MG63 (cell line): ENCODE measurements at places on chromosomes 16 and 17.
A peak's percentile ranks its signal among the peaks of the same experiment; 100 is the strongest.

- no peak for DNase-seq
Measured at GRCh38 chr17:40312893-40313667, 4.1 kb downstream of the RARA start.

- DNase-seq, result no peak
Measured at GRCh38 chr17:8108972-8109660, 9.2 kb downstream of the ALOXE3 start.

GRCh38 chr16:88681709-88682451 is 4.4 kb downstream of the SNAI3 start:
- DNase-seq, result peak; percentile 24

DNA sequence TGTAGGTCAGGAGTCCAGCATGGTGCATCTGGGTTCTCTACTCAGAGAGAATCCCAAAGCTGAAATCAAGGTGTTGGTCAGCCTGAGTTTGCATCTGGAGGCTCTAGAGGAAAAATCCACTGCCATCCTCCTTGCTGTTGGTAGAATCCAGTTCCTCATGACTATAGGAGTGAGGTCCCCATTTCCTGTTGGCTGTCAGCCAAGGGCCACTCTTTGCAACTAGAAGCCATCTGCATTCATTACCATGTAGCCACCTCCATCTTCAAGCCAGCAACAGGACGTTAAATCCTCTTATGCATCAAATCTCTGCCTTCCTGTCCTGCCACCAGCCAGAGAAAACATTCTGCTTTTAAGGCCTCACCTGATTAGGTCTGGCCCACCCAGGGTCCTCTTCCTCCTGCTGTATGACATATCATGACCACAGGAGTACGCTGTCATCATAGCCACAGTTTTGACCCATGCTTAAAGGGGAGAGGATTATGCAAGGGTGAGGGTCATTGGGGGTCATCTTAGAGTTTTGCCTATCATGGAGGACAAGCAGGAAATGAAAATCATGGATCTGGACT is 40.5 kb downstream of the DNAH9 start:
- DNase-seq, result no peak

- DNase-seq, result no peak
Measured at GRCh38 chr17:3558603-3559269, 1.1 kb upstream of the TRPV3 start.

GRCh38 chr17:9123594-9124553 is 102.6 kb downstream of the NTN1 start:
- no peak for DNase-seq

- DNase-seq, result no peak
Measured at GRCh38 chr16:81837312-81837751, 58.2 kb downstream of the PLCG2 start.

DNA sequence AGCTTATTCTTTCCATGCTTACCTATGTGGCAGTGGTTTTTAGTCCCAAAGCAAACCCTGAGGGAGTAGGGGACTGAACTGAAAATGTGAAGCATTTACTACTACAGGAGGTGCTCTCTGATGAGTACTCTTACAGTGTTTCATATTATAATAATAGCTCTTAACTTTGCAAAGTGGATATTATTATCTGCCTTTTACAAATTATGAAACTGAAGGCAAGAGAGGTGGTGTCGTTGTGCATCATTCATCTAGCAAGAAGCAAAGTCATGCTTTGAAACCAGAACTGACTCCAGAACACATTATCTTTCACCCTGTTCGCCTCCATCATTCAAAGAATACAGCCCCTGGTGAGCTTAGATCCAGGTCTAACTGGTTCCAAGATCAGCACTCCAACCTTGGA is 8.2 kb upstream of the KCNH6 start:
- no peak for DNase-seq

- no peak for DNase-seq
Measured at GRCh38 chr17:2067608-2068024, 12.7 kb downstream of the HIC1 start.

- no peak for DNase-seq
Measured at GRCh38 chr16:85384833-85385462, 228.2 kb upstream of the GSE1 start.
